ENCODE measurements at places on chromosomes 2 and 18.
A peak's percentile ranks its signal among the peaks of the same experiment; 100 is the strongest.

GRCh38 chr18:9762526-9762925 lies 54.4 kb downstream of the RAB31 start:
- DNase-seq = no peak

DNA sequence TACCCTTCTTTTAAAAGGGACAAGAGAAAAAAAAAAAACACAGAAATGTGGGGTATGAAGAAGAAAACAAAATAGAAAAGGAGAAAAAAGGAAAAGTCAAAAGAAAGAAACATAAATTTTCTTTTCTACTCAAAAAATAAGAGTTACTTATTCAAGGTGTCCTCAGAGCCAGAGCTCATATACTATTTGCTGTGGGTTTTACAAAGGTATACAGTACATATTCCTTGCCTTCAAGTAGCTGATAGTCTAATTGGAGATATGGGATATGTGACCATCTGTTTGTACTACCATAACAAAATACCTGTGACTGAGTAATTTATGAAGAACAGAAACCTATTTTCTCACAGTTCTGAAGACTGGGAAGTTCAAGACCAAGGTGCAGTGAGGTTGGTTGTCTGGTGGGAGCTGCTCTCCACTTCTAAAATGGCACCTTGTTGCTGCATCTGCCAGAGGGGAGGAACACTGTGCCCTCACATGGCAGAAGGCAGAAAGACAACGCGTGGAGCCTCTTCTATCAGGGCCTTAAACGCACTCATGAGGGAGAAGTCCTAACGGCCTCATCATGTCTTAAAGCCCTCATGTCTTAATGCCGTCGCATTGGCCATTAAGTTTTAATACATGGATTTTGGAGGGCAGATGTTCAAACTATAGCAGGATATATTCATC lies 33.9 kb downstream of the NBAS start:
- no peak for DNase-seq

DNA sequence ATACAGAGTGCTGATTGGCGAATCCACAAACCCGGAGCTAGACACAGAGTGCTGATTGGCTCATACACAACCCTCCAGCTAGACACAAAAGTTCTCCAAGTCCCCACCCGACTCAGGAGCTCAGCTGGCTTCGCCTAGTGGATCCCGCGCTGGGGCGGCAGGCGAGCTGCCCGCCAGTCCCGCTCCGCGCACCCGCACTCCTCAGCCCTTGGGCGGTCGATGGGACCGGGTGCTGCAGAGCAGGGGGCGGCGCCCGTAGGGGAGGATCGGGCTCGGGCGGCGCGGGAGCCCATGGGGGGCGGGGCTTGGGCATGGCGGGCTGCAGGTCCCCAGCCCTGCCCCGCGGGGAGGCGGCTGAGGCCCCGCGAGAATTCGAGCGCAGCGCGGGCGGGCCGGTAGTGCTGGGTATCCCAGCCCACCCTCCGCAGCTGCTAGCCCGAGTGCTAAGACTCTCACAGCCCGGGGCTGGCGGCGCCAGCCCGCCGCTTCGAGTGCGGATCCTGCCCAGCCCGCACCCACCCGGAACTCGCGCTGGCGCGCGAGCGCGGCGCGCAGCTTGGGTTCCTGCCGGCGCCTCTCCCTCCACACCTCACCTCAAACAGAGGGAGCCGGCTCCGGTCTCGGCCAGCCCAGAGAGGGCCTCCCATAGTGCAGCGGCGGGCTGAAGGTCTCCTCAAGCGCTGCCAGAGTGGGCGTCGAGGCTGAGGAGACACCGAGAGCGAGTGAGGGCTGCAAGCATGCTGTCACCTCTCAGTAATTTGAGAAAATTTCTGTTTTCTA lies 75.5 kb upstream of the ATP5MC3 start:
- DNase-seq = no peak

- no peak for DNase-seq
These were observed 31.8 kb downstream of the TMEM17 start for GRCh38 chr2:62474176-62474575.

GRCh38 chr2:131077966-131078365 lies 15.3 kb downstream of the FAM168B start:
- DNase-seq = no peak

GRCh38 chr2:207504513-207505170 lies 25.1 kb upstream of the CREB1 start:
- no peak for DNase-seq

DNA sequence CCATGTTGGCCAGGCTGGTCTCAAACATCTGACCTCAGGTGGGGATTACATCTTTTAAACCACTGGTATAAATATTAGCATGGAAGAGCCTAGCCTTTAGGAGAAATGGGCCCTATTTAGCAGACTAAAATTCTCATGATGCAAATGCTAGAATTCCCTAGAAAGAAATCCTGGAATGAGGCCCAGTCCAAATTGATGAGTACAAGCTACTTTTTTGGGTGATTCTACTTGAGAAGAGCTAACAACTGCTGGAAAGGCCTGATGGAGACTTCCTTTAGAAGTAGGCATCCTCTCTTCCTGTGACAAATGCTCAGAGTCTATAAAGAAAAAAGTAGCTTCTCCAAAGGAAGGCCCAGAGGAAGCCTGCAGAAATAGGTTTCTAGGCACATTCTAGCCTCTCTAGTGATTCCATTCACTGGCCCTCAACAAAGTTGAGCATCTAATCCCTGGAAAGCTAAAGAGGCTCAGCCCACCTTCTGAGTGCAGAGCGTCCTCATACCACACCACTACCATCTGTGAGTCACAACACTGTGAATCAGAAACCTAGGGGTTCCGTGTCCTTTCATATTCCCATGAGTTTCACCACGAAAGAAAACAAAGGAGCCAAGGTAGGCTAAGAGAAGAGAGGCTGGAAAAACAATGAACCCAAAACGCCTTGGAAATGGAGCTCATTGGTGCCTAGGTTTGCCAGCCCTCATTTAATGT lies 183.1 kb downstream of the C1D start:
- DNase-seq = no peak

DNA sequence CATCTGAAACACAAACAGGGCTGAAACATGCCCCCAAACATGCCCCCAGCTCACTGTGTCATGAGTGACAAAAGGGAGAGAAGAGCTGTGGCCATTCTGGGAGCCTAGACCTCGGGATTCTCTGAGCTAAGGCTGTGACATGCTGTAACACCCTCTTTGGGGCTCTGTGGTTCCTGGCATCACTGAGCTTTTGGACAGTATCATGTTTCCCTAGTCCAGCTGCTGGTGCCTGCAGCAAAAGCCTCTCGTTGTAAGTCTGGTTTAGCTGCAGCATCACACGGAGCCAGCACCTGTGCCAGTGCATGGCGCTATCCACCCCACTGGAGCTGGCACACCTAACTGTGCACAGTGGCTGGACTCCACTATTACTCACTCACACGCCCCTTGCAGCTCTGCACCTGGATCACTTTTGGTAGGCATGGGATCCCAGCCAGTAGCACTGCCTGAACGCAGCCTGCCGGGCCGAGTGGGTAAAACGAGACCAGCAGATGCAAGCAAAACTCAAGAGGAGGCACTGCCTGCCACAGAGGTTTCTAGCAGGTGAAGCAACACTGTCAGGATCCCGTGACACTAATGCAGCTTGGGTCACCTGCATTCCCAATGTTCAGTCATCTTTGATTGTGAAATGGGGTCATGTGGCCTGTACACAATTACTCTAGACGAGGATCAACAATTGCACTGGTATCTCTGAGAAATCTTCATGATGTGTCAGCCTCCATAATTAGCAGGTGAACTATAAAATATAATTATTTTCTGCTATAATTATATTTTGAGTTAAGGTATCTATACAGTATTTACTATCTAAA lies 547.2 kb downstream of the ZNF804A start:
- no peak for DNase-seq

- no peak for DNase-seq
These were observed 823.3 kb downstream of the TDRD15 start for GRCh38 chr2:21947046-21947445.

- no peak for DNase-seq
These were observed 2.0 kb downstream of the CDC42EP3 start for GRCh38 chr2:37669446-37669845.

DNA sequence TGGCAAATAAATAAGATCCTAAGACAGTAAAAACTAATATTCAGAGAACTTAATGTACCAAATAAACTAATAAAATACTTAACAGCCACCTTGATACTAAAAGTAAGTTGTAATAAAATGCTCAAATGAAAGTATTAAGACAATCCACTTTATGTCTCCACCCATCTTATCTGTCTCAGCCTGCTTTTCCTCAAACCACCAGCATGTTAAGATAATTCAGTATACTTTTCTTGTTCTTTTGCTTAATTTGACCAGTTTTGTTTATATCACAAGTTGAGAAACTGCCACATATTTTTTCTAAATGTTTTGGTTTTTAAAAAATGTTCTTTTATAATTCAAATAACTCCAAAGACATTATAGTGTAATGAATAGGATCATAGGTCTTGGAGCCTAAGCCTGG lies 142.0 kb downstream of the MBD5 start:
- DNase-seq = no peak

DNA sequence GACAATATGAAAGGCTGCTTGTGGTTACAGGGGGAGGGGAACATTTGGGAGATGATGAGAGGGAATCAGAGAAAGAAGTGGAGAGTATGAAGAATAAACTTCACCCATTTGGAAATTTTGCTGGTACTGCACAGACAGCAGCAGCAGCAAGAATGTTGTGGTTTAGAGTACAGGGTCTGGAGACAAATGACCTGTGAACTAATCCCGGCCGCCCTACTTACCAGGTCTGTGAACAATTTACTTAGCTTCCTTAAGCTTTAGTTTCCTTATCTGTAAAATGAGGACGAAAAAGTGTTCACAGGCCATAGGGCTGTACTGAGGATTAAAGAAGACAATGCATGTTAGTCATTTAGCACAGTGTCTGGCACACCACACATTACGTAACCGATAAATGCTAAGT lies 685.4 kb upstream of the CELF4 start:
- no peak for DNase-seq

DNA sequence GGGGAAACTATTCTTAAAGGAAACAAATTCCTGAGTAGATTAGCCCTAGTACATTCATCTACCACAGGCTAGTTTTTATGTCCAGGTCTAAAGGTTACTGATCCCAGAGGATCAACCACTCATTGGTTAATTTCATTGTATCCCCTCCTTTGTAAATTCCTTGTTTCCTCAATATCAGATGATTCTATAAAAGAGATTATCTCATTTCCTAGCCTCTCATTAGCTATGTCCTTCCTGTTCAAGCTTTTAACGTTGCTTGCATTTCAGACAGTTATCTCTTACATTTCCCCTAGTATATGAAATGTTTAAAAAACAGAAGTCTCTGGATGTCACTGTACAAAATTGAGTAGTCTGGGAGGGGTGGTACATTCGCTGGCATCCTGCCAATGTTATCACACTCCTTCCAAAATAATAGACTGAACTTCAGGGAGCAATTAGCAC lies 24.2 kb upstream of the ARMC9 start:
- no peak for DNase-seq

DNA sequence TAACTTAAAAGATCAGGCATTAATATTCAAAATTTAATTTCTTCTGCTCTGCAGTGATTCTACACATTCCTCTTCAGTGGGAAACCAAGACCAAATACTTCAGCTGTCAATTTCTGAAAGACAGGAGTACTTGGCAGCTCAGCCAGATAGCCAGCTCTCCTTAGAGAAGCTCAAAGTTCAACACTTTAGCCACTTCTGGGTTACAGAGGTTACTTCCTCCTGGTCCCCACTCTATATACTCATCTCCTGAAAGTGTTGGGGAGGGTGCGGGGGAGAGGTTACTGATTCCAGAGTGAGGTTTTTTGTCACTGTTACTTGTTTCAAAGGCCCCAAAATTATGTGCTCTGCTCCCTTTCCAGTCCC lies 4.1 kb downstream of the CYTIP start:
- DNase-seq = peak; percentile 70

DNA sequence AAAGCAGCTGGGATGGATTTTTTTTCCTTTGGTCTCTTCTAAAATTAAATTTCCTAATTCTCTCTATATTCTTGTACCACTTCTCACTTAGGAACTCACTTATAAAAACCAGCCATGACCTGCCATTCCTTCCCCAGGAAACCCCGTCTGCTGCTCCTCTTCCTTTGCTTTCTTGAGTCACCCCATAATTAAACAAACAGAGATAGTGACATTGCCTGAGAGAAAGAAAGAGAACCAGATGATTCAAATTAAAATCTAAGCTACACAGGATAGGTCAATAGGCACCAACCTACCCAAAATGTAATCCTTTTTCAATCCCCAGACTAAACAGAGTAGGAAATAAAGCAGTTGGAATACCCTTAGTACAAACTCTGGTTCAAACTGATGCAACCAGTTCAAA lies 9.7 kb downstream of the STK39 start:
- no peak for DNase-seq

GRCh38 chr2:54092940-54093339 lies 22.5 kb upstream of the ACYP2 start:
- DNase-seq = no peak

GRCh38 chr2:23522726-23523372 lies 137.9 kb downstream of the KLHL29 start:
- DNase-seq = no peak

DNA sequence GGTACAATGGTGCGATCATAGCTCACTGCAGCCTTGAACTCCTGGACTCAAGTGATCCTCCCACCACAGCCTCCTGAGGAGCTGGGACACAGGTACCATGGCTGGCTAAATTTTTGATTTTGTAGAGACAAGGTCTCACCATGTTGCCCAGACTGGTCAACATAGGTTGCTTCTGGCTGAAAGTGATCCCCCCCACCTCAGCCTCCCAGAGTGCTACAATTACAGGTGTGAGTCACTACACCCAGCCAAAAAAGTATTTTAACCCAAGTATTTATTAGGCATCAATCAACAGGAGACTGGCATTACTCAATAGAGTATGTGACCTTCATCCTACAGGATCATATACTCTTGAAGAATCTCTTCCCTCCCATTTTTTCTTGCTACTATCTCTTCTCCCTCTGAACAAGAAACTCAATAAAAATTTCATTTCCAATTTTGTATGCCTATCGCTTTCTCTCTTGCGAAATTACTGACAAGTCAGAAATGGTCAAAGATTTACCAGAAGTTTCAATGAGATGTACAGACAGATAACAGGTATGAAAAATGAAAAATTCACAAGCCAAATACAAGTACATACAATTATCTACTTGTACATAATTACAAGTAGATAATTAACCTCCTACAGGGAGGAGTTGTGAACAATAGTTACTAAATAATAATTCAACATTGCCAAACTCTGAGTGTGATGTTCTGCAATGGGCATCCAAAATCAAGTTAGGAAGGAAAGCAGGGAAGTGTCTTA lies 34.9 kb upstream of the CCNT2 start:
- DNase-seq = peak; percentile 1

DNA sequence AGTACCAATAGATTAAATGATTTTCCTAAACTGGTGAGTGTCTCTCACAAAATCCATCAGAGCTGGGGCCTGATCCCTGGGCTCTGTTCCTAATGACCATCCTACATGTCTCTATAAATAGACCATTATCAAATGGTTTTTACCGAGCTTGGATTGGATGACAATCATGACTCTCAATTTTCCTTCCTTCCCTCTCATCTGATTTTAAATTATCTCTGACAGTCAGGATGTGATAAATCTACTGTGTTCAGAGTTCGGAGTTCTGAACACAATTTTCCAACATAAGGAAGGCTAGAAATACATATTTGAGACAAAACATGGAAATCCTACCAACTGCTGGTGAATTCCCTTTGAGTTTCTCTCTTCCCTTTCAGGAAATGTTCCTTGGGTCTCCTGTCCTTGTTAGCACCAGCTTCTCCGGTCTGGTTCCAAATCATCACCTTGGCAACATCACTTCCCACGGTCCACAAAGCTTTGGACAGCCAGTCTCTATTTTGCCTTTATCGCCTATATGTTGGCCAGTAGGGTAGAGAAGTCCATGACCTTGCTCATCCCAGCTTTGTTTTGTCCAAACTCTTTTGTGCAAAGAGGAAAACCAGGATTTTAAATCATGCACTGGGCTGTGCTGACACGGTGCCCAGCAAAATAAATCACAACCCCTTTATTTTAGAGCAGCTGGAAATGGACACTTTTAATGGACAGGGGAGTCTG lies 139.6 kb upstream of the ITGA6 start:
- DNase-seq = no peak

All from large intestine (tissue), 12 donors.